ENCODE measurements at places on chromosomes 11 and 22.

DNA sequence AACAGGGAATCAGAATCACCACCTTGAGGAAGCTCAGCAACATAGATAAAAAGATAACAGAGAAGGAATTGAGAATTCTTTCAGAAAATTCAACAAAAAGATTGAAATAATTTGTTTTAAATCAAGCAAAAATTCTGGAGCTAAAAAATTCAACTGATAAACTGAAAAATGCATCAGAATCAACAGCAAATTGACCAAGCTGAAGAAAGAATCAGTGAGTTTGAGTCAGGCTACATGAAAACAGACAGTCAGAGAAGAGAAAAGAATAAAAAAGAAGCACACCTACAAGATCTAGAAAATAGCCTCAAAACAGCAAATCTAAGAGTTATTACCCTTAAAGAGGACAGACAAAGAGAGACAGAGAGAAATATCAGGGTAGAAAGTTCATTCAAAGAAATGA lies 28.8 kb downstream of the BTG4 start:
- no peak for DNase-seq

GRCh38 chr11:1780700-1781592 lies 17.2 kb upstream of the CTSD start:
- no peak for DNase-seq

DNA sequence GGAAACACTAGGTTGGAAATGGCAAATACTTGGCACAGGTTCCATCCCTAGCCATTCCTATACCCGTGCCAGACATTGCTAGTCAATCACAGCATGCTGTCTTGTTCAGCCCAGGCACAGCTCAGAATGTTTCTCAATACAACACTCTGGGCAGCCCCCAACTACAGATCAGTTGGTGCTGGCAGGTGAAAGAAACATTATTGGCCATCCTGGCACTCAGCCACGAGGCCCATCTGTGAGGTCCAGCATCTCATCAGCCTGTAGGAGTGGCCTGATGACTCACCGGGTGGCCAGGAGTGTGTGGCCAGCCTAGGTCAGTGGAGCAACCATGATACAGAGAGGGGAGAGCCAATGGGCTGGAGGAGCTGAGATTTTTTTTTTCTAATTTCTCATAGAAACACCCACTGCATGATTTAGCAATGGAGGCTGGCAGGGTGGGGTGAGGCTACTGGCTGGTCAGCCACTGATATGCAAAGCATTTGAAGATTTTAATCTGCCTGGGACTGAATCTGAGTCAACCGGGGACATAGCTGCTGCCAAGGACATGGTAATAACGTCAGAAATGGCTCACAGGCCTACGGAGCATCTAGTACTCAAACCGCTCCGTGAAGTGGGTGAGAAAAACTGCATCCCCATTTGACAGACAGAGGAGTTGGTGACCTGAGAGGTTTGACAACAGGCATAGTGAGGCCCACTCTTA lies 5.4 kb downstream of the MYO18B start:
- DNase-seq: no peak

GRCh38 chr11:30342736-30343166 lies 19.8 kb downstream of the ARL14EP start:
- no peak for DNase-seq

GRCh38 chr11:69707176-69707575 lies 3.4 kb upstream of the FGF19 start:
- no peak for DNase-seq

DNA sequence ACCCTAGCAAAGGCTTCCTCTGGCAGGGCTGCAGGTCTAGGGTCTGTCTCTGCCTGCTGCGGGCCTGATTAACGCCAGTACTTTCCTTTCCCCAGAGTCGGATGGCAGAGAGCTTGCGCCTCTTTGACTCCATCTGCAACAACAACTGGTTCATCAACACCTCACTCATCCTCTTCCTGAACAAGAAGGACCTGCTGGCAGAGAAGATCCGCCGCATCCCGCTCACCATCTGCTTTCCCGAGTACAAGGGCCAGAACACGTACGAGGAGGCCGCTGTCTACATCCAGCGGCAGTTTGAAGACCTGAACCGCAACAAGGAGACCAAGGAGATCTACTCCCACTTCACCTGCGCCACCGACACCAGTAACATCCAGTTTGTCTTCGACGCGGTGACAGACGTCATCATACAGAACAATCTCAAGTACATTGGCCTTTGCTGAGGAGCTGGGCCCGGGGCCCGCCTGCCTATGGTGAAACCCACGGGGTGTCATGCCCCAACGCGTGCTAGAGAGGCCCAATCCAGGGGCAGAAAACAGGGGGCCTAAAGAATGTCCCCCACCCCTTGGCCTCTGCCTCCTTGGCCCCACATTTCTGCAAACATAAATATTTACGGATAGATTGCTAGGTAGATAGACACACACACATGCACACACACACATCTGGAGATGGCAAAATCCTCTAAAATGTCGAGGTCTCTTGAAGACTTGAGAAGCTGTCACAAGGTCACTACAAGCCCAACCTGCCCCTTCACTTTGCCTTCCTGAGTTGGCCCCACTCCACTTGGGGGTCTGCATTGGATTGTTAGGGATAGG lies 18.6 kb downstream of the RSPH14 start:
- no peak for DNase-seq
